ENCODE measurements at places on chromosomes 4 and X. TPM values are rescaled to one million over a fixed set of nuclear protein-coding genes. Genes with fewer than 3 reads are reported as not detected.

The BEND4 gene
- polyA plus RNA-seq, result 0.31 TPM

The ADGRG4 gene
- not detected for polyA plus RNA-seq

The GAGE12J gene
- polyA plus RNA-seq, result not detected

The HPSE gene
- 2.9 TPM for polyA plus RNA-seq

The SHISA3 gene
- not detected for polyA plus RNA-seq

The UGT2B10 gene
- not detected for polyA plus RNA-seq

The SMR3B gene
- polyA plus RNA-seq, result not detected

The WWC2 gene
- 1.0 TPM for polyA plus RNA-seq

The CXCL9 gene
- polyA plus RNA-seq, result not detected

The MAOA gene
- not detected for polyA plus RNA-seq

The SSX4B gene
- not detected for polyA plus RNA-seq

The NHSL2 gene
- 0.51 TPM for polyA plus RNA-seq

The SLC6A8 gene
- not detected for polyA plus RNA-seq

The NUDT11 gene
- polyA plus RNA-seq, result 2.4 TPM

The ITGB1BP2 gene
- polyA plus RNA-seq, result not detected

The GLRA2 gene
- polyA plus RNA-seq, result not detected

The HEPH gene
- not detected for polyA plus RNA-seq

The CEP44 gene
- 7.6 TPM for polyA plus RNA-seq

The UNC5C gene
- polyA plus RNA-seq, result not detected

Data from naive thymus-derived CD8-positive, alpha-beta T cell (primary cell).